ENCODE measurements at places on chromosomes 16 and 17.
A peak's percentile ranks its signal among the peaks of the same experiment; 100 is the strongest.

DNA sequence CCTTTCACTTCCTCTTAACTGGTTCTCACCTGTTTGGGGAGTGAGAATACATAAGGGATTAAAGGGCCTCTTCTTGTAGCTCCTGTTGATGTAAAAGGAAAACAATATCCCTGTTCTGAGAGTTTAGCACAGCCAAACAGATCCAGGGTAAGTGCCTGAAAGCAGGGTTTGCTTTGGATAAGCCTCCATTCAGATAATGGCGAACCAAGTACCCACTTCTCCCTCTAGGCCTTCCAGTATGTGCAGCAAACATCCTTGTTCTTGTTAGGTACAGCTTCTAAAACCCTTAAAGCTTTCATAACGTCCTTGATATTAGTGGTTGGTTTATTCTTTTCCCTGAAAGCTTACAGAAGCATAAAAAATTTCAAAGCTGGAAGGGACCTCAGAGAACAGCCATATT, 130.6 kb upstream of the DNAH9 start:
- DNase-seq: no peak

- peak; percentile 29 for DNase-seq
Measured at GRCh38 chr16:48102083-48103008, 53.4 kb downstream of the ABCC12 start.

GRCh38 chr16:88688013-88688778, 1.9 kb upstream of the SNAI3 start:
- DNase-seq: peak; percentile 40

- DNase-seq: no peak
Measured at GRCh38 chr16:89015271-89015859, 38.4 kb upstream of the CBFA2T3 start.

DNA sequence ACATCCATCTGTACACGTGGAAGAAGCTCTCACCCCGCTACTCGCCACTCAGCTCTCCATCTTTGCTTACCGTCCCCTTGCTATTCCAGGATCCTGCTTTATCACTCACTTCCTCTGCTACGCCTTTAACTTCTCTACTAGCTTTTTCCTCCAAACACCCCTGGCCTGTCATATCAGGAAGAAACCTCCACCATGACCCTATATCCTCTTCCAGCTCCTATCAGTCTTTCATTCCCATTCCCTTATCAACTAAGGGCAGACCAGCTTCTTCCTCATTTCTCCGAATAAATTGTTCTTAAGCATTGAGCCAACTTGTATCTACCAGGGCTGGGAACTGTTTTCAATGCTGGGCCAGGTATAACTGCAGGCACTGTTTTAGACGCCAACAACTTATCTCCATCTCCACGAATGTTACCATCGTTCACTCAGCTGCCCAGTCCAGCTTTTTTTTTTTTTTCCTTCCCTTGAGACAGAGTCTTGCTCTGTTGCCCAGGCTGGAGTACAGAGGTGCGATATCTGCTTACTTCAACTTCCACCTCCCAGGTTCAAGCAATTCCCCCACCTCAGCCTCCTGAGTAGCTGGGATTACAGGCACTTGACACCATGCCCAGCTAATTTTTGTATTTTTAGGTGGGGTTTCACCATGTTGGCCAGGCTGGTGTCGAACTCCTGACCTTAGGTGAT, 4.3 kb downstream of the IQCK start:
- DNase-seq: no peak

DNA sequence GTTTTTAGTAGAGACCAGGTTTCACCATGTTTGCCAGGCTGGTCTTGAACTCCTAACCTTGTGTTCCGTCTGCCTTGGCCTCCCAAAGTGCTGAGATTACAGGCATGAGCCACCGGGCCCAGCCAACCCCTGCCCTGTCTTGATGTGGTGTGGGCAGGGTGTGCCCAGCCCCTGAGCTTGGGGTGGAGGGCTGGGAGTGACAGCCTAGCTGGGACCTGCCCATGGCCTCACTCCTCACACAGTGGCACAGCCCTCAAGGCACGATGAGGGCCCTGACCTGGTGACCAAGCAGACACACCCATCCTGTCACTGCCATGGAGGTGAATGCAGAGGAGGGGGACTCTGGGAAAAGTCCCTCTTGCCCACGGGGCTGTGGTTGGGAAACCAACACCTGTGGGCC, 3.0 kb downstream of the IL32 start:
- DNase-seq: no peak

- no peak for DNase-seq
Measured at GRCh38 chr16:20628213-20628612, 52.0 kb upstream of the ACSM2B start.

- DNase-seq: no peak
Measured at GRCh38 chr17:59762049-59762823, 54.8 kb downstream of the VMP1 start.

DNA sequence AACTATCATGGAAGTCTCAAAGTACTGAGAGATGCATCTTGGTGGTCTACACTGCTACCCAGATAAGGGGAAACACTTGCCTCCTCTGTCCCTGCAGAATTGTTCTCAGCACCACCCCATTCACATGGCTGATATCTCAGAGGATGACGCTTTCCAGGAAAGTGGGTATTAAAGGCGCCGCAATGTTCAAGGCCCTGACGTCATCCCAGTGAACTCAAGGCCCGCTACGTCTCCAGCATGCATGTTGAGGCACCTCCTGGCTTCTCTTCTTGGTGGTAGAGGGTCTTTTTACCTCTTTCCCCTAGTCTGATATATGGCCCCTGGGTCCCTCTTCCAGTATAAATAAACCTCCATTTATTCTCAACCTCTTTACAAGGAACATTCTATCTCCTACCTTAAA, 1.0 kb downstream of the OR1A1 start:
- DNase-seq: no peak

DNA sequence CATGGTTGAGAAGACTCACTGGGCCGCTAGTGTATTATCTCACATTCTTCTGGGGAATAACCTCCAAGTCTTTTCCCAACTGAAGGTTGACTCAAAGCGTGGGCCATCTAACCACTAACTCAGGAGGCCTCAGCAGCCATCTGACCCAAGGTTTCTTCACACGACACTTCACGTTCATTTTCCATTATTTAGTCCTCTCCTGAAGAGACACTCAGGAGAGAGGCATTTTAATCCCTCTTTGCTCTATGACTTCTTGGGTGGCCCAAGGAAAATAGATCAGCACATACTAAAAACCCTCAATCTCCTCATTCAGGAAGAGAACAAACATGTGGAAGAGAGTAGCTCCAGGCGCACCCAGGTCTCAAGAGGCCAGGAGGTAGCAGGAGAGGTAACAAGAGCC, 252.8 kb upstream of the FOXF1 start:
- DNase-seq: no peak

GRCh38 chr17:80123791-80124190, 22.4 kb downstream of the GAA start:
- DNase-seq: peak; percentile 29

- peak; percentile 10 for DNase-seq
Measured at GRCh38 chr17:31593806-31594205, 202.3 kb downstream of the RAB11FIP4 start.

DNA sequence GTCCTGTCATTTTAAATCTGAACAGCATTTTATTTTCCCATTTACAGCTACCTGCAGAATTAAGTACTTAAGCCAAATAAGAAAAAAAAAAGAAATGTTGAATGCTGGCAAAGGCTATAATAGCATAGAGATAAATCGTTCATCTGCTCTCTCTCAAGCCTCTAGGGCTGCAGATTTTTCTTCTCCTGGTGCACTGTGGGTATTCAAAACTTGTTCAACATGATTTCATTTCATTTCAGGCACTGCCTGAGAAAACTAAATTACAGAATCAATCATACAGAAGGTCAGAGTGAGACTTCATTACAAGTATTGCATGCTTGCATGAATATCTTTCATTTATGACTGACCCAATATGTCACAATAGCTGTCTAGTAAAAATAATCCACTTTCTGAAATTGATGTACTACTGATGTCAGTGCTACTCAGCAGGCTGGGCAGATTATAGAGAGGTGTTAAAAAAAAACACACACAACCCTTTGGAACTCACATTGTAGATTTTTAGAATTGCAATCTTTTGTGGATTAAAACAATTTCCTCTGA, 86.2 kb downstream of the TOX3 start:
- no peak for DNase-seq

DNA sequence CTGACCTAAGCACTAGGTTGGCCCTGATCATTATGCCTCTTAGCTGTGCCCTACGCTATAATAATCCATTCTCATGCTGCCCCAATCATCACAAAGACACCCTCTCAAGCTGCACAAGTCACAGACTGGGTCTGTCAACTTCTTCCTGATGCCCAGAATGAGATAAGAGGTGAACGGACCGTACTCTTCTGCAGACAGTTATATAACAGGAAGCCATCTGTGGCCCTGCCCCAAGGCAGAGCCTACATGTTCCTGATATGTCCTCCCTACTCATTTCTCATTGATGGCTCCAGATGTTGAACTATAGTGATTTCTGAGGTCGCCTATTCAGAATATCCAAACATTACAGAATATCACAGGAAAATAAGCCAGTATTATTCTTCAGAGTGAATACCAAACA, 471.6 kb upstream of the ERCC4 start:
- DNase-seq: no peak

DNA sequence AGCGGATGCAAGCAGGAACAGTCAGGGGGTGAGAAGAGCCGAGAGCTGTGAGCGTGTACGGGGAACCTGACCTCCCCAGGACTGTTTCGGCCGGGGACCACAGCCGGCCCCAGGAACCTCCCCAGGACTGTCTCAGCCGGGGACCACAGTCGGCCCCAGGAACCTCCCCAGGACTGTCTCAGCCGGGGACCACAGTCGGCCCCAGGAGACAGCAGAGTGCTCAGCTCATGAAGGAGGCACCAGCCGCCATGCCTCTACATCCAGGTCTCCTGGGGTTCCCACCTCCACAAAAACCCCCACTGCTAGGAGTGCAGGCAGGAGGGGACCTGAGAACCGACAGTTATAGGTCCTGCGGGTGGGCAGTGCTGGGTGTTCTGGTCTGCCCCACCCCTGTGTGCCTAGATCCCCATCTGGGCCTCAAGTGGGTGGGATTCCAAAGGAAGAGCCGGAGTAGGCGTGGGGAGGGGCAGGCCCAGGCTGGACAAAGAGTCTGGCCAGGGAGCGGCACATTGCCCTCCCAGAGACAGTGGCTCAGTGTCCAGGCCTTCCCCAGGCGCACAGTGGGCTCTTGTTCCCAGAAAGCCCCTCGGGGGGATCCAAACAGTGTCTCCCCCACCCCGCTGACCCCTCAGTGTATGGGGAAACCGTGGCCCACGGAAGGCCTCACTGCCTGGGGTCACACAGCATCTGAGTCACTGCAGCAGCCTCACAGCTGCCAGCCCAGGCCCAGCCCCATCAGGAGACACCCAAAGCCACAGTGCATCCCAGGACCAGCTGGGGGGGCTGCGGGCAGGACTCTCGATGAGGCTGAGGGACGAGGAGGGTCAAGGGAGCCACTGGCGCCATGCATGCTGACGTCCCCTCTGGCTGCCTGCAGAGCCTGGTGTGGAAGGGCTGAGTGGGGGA, 4.3 kb downstream of the RHBDF1 start:
- DNase-seq: no peak

DNA sequence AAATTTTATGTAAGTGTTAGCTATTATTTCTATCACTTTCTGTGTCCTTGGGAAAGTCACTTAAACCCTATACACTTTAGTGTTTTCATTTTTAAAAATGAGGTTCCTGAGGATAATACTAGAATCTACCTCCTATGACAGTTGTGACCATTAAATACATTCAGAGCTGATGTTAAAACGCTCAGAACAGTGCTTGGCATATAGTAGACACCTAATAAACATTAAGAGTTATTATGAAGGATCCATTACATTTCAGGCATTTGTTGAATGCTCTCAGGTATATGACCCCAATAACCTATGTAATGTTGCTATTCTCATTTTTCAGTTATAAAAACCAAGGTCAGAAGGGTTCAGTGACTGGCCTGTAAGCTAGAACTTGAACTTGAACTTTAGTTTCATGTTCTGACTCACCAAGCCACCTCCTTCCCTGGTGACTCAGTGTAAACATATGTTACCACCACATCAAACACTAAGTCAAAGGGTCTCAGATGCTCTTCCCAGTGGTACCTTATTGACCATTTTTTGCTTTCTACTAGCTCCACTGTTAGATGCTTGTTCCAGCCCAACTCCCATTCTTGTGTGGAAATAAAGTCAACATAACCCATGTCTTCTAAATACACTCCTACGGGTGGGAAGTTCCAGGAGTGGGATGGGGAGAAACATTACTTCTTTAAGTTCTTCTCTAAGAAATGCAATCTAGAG, 47.6 kb downstream of the HSD17B2 start:
- DNase-seq: no peak

- no peak for DNase-seq
Measured at GRCh38 chr17:56184650-56185049, 31.4 kb downstream of the ANKFN1 start.

DNA sequence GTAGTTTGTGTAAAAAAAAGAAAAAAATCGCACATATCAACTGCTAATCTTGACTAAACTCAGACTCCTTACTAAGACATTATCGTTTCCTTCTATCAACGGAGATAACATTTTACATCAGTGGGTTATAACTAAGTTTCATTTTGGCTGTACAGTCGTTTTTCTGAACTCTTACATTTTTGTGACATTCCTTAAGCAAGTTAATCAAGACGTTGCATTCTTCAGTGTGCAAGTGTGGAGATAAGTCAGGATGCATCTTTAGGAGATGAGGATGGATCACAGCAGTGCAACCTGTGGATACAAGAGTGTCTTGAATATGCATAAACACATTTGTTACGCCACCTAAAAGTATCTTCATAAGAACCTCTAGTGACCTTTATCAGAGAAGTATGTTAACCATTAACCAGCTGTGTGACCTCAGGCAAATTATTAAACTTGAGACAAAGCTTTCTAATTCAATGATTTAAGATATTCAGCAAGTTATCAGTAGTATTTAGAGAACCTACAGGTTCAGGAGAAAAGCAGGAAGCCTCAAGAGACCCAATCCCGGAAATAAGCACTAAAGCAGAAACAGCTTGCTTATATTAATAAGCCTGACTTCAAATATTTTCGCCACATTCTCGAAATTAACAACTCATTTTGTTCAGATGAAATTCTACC, 9.4 kb downstream of the CMC2 start:
- DNase-seq: no peak

GRCh38 chr16:11169641-11170040, 86.4 kb downstream of the SOCS1 start:
- no peak for DNase-seq

DNA sequence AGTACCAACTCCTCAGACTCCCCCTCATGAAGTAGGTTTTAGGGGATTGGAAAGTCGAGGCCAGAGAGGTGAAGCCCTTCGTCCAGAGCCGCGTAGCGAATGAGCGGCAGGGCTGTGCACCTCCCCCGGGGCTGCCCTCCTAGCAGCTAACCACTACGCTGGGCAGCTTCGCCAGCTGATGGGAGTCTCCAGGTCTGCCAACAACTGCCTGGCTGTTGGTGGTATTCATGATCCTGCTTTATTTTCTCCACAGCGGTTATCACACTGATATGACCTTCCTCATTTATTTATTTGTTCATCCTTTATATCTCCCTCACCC, 773 bp upstream of the NETO2 start:
- DNase-seq: peak; percentile 85

- DNase-seq: peak; percentile 29
Measured at GRCh38 chr16:84689111-84689510, 10.7 kb upstream of the USP10 start.

GRCh38 chr17:75922963-75923874, 17.6 kb downstream of the FBF1 start:
- DNase-seq: no peak

GRCh38 chr17:34487626-34488025, 91.8 kb upstream of the TMEM132E start:
- no peak for DNase-seq
